SK-MEL-5 (cell line): ENCODE measurements at places on chromosomes 6 and 20.

DNA sequence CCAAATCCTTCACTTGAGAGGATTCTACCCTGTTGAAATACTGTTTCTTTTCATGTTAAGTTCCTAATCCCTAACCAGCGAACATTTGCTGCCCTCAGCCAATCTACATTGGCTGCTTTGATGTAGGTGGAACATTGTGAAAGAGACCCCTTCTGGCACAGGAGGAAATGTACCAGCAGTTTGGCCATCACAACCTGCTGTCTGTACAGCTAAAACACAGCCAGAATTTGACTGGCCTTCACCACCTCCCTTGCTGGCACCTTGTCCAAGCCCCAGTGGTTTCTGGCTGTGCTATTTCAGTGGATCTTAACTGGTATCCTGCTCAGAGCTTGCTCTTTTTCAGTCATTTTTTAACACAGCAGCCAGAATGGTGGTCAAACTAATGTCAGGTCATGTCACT is 202.1 kb upstream of the EPHA7 start:
- DNase-seq: no peak

DNA sequence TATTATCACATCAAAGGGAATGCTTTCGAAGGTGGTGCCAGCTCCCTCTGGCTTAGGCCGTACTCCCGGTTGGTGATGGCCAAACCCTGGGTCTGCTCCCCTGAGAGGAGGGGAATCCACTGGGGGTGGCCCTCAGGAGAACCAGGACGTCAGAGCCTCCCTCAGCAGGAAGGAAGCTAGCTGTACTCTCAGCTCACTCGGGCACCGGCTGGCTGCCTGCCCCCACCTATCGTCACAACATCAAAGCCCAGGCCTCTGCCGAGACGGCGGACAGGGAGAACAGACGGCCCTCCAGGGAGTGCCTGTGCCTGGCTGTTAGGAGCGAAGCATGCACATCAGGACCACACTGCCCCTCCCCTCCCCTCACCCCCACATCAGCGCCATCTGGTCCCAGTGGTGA is 9.2 kb upstream of the PGC start:
- no peak for DNase-seq

DNA sequence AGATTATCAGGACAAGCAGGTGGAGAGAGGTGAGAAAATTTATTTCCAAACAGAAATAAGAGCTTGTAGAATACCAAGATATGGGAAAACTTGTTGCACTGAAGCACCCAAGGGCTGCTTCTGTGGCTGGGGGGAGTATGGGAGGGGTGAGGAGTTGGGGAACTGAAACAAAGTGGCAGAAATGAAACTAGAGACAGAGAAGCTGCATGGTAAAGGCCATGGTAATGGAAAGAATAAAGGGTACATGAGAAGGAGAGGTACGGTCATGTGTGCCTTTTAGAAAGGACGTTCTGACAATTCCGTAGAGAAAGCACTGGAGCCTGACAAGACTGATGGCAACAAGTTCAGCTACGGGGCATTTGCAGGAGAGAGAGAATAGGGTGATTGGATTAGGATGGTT is 51.6 kb upstream of the RIN2 start:
- DNase-seq: no peak

- no peak for DNase-seq
Measured at GRCh38 chr6:147936703-147937470, 405.8 kb upstream of the SASH1 start.

DNA sequence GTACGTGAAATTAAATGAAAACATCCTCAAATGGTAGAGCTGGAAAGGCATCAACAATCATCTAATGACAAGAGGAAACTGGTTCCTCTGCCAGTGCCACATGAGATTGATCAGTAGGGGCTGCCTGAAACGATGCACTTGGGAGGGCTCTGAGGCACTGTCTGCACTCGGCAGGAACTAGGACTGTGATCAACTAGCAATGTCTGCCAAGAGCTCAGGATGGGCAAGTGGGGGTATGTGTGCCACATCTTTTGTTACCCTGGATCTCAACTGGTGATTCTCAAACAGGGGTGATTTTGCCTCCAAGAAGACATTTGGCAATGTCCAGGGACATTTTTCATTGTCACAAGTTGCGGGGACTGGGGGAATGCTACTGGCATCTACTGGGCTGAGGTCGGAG is 1.9 kb downstream of the BPIFB6 start:
- no peak for DNase-seq

GRCh38 chr6:168871642-168872315 is 381.9 kb downstream of the THBS2 start:
- DNase-seq: no peak

DNA sequence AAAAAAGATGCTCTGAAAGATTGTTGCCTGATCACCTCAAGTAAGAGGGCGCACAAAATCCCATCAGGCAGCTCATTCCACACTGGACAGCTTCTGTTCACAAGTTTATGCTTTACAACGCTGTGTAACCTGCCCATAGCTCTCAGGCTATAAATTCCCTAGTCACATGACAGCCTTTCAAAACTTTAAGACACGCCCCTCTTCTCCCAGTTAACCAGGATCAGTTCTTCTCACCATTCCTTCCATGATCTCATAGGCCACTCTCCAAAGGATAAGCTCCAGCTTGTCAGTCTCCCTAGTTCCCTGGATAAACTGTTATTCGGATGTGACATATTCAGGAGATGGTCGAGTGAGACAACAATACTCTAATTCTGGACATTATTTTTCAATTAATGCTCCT is 15.0 kb downstream of the ADNP start:
- peak; percentile 67 for DNase-seq

- DNase-seq: peak; percentile 45
Measured at GRCh38 chr20:37342231-37343177, 3.4 kb upstream of the SRC start.
